CD4-positive, alpha-beta memory T cell (primary cell): ENCODE measurements at places on chromosomes 13 and 19.
A peak's percentile ranks its signal among the peaks of the same experiment; 100 is the strongest.

DNA sequence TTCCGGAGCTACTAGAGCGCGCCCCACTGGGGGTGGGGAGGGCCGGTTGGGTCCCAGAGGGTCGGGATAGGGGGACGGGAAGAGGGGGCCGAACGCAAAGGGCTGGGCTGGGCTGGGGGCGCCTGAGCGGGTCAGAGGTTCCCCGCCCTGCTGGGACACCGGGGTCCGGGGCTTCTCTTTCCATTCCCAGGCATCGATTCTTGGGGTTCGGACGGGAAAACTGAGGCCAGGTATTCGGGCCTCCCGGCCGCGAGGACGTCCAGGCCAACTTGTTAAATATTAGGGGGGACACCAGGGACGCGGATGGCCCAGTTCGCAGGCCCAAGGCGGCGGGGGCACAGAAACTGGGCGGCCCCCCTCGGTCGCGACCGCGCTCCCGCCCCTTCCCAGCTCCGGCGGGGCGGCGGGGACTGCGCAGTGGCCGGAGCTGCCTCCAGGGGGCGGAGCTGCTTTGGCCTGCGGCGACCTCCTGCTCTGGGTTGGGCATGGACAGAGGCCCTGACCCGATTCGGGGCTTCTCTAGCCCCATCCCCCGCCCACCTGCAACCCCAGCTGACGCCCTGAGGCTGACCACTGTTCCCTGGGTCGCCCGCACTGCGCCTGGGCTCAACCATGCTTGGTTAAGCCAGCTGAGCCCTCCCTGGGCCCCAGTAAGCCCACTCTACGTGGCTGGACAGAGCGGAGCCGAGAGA is 1.2 kb upstream of the KLF16 start:
- DNase-seq = no peak

DNA sequence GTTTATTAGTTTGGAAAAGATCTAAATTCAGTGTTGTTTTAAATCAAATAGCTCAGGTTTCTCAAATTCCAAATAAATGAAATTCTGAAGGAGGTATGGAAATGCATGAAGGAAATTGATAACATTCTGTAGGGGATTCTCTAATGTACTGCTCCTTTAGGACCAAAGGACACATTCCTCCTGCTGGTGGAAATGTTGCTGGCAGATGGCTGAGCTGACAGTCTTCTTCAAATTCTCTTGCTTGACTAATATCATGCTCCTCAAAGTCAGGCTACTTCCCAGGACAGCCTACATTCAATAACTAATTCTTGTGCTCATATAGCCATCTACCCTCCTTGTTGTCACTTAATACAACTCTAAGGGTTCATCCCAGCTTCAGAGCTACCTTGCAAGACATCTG is 1118.5 kb downstream of the PCDH9 start:
- DNase-seq = no peak

- peak; percentile 31 for DNase-seq
These were observed 16.2 kb upstream of the PRODH2 start for GRCh38 chr19:35828692-35829301.

DNA sequence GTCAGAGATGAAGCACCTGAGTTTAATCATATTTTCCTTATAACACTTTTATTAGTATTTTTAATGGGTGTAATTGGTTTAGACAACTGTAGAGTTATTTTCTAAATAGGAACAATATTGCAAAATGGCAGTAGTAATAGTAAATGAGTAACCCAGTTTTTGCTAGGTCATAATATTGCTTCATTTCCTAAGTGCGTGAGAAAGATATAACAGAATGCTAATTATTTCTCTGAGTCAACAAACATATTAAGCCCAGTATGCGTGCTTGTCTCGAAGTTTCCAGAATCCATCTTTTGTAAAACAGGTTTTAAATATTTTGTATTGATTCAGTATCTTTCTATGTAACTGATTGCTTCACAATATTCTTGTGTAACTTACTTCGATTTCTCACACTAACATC is 315.3 kb downstream of the MYO16 start:
- no peak for DNase-seq

GRCh38 chr13:41701676-41702075 is 244.3 kb downstream of the RGCC start:
- DNase-seq = no peak

DNA sequence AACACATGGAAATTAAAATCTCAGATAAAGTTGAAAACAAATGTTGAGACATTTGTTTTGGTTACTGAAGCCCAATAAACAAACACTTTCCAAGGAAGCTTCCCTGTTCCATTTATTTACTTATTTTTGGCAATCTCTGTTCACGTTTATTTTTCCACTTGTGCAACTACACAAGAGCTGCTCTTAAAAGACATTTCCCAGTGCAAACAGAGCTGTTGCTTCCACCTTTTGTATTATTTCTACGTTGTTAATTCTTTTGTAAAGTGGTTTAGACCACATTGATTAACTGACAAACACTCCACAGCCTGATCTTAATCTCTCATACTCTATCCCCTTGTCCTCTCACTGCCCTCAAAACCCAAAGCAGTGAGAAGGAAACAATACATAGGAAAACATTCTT is 757.6 kb downstream of the LIG4 start:
- DNase-seq = no peak

DNA sequence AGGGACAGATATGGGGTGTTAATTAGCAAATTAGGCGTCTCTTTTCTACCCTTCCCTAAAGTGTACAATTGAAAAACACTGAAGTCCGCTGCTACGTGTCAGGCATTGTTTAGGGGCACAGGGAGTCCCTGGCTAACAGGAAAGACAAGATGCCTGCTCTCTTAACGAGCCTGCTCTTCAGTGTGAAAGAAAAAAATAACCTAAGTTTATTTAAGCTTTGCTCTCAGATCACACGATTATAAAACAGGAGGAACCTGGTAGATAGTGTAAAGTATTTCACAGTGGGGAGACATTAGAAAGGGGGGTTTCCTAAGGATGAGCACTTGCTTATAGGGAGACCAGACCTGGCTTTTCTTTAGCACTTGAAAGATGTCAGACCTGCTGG is 38.7 kb downstream of the IGFL2 start:
- no peak for DNase-seq

DNA sequence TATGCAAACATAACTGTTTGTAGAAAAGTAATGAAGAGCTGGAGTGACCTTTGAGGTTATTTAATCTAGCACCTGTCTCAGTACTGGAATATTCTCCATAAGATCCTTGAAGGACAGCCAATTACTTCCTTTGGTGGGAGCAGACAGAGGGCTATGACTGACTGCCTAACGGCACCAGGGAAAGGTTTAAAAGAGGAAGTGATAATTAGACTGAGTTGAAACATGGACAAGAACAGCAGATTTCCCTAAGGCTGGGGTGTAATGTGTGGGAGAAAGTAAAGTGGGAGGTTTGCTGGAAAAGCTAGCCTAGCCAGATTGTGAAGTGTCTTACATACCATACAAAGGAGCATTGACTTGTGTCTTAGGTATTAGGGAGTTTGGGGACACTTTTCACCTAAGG is 191.3 kb upstream of the PCDH9 start:
- no peak for DNase-seq

DNA sequence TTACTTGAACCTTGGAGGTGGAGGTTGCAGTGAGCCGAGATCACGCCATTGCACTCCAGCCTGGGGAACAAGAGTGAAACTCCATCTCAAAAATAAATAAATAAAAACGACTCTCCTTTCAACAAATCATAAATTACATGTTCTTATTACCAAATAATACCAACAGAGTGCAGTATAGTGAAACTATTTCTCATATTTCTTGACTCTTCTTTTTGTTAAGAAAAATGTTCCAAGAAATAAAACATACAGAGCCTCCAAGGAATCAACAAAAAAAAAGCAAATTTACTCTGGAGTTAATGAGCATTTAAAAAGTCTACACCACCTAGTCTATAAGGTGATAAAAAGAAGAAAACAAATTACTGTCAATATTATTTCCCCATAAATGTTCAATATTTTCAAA is 188.8 kb downstream of the KLF12 start:
- DNase-seq = no peak

DNA sequence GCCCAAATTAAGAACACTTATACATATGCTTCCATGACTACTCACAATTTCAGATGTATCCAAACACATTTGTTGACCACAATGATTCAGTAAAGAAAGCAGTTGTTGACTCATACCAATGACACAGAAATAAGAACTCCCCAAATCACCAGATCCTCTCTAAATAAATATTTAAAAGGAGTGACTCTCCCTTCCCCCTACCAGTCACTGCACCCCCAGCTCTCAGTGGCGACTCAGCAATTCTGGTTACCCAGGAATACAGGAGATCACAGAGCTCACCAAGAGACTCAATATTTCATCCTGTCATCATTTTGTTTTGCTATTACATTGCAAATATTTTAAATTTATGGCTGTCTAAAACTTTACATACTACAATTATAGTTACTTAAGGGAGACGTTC is 131.5 kb downstream of the RGCC start:
- no peak for DNase-seq

- DNase-seq = no peak
These were observed 32.2 kb upstream of the ZNF681 start for GRCh38 chr19:23790641-23791488.

DNA sequence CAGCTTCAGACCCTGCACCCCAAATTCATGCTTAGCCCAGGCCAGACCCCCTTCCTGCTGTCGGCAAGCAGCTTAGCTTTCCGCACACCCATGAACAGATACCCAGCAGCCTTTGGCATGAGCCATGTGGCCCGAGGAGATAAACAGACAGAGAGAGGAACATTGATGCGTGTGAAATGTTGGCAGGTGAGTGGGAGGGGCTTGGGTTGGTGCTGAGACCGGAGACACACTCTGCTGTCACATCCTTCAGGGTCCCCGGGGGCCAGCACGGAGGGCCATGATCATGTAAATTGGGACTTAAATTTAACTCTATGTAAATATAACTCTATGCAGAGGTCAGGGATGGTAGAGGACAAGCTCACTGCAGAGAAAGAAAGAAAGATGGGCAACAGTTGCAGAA is 1.5 kb downstream of the CD22 start:
- DNase-seq = no peak

DNA sequence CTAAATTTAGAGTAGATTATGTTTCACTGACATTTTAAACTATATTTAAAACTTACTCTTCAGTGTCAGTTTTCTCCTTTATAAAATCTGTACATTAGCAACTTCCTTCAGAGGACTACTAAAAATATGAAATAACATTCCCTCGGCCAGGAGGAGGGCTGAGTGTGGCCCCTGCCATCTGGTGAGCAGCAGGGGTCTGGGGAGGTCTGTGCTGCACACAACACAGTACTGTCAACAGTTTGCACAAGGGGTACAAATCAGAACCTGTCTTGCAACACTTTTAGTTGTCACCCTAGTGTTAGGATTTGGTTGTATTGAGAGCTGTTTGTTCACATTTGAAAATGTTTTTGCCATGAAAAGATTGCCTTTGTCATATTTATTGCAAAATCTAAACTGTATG is 48.9 kb downstream of the TPP2 start:
- DNase-seq = no peak

- DNase-seq = no peak
These were observed 373.5 kb downstream of the KCTD12 start for GRCh38 chr13:76512721-76513145.

DNA sequence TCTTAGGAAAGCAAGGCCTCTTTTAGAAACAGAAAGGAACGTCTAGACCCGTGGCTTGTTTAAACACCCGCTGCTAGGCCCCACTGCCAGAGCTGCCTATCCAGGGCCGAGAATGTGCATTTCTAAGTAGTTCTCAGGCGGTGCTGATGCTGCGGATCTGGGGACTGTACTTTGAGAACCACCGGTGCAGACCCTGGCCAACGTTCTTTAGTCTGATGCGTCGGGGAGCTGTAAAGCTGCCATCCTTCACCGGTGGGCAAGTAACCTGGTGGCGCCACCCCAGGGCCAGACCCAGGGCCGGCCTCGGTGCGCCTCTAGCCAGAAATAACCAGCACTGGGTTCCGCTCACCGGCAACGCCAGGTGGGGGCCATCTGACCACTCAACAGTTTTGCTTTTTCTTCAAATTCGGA is 47.1 kb downstream of the TGDS start:
- DNase-seq = no peak

DNA sequence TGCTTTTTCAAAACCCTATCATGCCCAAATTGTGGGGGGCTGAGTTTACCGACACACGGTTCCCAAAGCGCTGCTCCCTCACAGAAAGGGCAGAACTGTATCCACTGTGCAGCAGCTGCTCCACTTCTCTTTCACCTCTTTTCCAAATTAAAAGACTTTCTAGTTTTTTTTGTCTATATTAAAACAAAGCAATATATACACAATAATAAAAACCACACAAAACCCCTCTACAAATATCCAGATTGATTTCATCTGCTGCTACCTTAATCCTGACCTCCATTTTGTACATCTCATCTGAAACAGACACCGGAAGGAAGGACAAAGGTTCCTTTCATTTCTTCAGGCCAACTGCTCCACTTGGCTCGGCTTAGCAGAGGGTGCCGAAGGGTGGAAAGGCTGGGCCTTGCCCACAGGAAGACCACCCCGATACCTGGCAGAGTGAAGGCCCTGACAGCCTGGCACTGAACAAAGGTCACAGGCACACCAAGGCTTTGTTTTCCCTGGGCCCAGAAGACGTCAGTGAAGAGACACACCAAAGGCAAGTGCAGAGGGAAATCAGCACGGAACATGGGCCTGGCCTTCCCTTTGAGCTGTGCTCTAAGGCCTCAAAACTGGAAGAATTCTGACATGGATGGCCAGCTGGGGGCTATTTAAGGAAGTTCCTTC is 71.6 kb downstream of the LATS2 start:
- DNase-seq = no peak

DNA sequence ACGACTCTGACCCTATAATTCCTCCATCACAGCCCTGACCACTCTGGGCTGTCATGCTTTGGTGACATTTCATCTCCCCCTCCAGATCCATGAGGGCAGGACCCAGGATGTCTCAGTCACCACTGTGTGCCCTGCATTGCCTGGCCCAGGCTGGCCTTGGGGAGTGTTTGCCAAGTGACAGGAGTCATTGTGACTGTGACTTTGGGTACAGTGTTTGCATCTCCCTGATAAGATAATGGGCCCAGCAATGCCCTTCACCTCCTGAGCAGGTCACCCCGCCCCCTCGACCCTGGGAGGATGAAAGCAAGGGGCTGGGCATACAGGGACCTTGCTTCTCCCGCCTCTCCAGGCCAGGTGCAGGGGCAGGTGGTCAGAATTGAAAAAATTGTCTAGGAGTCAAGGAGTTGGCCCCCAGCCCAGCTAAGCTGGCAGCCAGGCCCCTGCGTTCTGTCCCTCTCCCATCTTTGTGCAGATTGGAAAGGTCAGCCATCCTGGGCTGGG is 5.9 kb upstream of the ATP4A start:
- no peak for DNase-seq

DNA sequence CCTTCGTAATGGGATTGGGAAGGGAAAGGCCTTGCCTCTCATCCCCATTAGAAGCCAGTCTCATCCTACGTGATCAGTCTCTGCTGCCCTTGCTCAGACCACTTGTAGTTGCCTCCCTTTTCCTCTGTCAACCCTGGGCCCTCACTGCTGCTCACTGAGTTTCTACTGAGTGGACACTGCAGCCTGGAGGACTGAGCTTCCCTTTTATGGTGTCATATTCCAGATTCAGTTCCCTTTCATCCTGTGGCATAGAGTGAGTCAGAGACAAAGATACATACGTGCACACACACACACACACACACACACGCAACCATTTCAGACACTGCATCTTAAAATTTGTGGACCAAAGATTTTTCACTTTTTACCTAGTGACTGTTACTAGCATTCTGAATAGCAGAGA is 56.6 kb downstream of the COG3 start:
- DNase-seq = no peak
